Stimulated activated CD4-positive, alpha-beta T cell treated with anti-CD3 and anti-CD28 coated beads, Interleukin-2, amount 100 ng/mL, for 48 hours (primary cell): ENCODE measurements at places on chromosomes 1 and 21.

DNA sequence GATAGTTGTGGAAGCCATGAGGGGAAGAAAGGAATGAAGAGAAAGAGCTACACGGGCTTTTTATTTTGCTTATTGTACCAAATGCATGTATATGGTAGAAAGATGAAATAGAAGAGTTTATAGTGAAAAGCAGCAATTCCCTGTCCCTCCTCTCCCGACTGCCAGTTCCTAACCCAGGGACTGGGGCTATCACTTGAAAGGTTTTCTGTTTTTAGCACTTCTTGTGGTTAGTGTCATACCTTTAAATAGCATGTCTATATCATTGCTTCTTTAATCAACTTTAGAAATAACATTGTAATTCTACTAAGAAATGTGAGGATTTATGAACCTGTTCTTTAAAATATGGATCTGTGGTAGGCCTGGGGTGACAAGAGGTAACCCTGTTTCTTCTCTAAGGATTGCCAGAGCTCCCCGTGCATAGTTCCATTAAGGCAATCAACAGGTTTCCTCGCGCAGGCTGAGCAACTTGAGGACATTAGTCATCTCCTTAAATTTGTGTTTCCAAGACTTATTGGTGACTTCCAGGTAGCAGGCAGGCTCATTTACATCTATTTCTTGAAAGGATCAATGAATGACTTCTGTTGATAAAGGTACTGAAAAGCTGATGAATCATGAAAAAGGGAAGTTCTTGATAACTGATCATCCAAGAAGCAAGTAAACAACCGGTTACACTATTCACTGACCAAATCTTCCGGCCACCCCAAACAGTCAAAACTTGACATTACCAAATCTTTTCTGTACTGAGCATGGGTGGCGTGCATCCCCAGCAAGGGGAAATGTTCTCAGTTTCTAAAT lies 37.8 kb upstream of the S1PR1 start:
- peak; percentile 32 for DNase-seq

DNA sequence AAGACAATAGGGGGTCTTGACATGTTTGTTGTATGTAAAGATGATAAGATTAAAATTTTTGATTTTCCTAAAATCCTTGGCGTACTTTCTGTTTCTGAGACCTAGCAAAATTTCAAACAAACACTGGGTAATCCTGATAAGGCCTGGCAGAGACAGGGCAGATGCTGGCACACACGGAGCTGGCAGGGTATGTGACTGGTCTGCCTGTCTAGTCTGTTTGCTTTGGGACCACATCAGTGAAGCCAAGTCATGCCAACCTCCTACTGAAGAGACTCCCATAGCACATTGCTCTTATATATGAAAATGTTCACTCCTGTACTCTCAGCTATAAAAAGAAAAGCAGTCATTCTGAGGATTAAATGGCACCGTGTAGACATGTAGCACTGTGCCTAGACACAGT lies 14.1 kb downstream of the TOR3A start:
- no peak for DNase-seq

GRCh38 chr1:89538361-89538760 lies 13.7 kb downstream of the LRRC8B start:
- no peak for DNase-seq

DNA sequence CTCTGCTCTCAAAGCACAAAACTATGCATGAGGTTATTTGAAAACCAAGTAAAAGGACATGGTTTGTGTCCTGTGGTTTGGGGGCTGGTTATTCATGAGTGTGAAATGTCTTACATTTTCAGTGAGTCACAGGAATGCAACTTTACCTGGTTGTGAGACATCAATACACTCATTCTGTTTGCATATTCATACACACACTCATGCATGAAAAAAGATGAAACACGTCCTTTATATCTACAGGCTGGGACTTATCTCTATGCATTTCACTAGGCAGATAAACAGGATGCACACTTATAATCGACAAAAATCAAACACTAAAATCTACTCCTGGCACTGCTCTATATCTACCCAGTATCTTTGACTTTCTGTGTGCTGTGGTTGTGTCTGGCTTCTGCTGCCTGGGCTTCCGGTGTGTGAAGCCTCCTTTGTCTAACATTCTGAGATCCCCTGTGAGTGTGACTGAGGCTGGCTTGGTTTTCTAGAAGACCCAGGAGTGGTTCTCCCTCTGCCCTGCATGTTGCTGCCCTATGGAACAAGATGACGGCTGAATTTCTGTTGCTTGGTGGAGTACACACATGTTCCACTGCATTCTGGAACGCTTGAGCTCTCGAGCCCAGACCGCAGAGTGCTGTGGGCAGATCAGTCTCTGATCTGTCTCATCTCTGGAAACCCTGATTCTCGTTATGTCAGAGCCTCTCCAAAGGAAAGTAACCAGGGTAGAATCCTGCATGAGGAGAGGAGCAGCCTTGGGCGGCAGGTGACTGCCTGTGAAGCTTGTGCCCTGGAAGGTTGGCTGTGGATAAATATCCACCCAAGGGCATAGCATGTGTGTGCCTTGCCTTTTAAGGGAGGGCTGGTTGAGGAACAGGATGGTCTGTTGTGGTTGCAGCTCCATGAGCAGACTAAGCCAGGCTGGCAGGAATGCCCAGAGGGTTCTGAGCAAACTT lies 19.7 kb upstream of the FASLG start:
- DNase-seq, result peak; percentile 71

DNA sequence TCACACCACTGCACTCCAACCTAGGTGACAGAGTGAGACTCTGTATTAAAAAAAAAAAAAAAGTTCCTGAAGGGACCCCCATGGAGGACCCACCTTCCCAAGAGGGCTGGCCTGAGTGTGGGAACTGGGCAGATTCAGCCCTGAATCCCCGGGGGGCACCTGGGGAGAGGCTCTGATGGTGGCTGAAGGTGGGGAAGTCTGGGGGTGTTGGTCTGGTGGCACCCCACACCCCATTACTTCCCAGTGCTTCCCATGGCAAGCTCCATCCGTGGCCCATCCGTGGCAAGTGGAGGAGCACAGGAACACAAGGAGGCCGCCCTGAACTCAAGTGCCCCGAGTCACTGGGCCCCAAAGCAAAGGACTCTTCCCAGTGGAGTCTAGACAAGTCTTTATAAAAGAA lies 778 bp upstream of the TNFRSF25 start:
- no peak for DNase-seq

- no peak for DNase-seq
Measured at GRCh38 chr1:230102472-230102871, 35.4 kb downstream of the GALNT2 start.

GRCh38 chr1:222084996-222085395 lies 343.1 kb upstream of the DUSP10 start:
- DNase-seq, result no peak

GRCh38 chr1:31549809-31550620 lies 26.3 kb upstream of the TINAGL1 start:
- no peak for DNase-seq

DNA sequence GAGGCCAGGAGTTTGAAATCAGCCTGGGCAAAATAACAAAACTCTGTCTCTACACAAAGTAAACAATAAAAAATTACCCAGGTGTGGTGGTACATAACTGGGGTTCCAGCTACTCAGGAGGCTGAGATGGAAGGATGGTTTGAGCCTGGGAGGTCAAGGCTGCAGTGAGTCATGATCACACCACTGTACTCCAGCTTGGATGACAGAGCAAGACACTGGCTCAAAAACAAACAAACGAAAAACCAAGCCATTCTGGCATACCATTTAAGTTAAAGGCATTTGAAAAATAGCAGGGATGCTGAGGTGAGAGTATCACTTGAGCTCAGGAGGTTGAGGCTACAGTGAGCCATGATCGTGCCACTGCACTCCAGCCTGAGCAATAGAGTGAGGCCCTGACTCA lies 5.3 kb upstream of the ALDH9A1 start:
- DNase-seq, result no peak

DNA sequence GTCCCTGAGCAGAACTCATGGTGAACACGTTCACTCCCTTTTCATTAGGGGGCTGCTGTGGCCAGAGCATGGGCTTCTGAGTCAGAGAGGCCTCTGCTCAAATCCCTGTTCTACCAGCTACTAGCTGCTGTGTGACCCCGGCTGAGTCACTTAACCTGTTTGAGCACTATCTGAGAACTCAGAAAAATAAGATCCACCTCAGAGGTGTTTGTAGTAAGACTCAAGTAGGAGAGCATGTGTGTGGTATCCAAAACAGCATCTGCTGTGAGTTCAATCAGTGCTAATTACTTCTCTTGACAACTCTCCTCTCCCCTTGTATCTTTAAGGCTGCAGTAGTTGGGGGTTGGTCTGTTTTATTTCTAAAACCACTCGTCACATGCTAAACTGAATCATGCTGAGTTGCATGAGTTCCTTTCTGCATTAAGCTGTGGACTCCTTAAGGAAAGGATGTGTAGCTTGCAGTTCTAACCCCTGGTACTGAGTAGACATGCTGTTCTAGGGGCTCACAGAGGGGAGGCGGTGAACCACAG lies 39.7 kb upstream of the JUN start:
- DNase-seq, result no peak

- DNase-seq, result no peak
Measured at GRCh38 chr1:112522621-112523020, 13.9 kb downstream of the WNT2B start.

GRCh38 chr1:106921186-106921585 lies 135.3 kb upstream of the PRMT6 start:
- DNase-seq, result no peak

DNA sequence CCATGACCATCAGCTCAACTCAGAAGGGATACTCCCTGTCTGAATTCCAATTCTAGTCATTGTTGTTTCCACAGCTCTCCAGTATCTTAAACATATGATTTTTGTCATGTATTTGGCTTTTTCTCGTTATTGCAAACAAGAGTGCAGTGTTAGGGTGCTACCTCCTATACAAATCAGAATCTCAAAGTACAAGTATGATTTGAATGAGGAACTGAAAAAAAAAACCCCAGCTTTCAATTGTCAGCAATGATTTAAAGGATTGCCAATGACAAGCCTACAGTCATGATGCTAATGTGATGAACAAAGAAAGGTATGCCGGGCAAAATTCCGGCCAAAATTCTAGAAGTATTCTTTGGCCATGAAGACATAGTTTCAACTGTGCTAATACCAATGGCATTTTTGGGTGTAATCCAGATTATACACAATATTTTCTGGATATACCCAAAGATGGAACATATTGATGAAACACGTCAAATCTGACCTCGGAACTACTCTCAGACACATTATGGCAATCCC lies 14.9 kb downstream of the TMEM35B start:
- DNase-seq, result no peak

- DNase-seq, result no peak
Measured at GRCh38 chr1:30962609-30963508, 54.3 kb upstream of the SDC3 start.

GRCh38 chr1:169585181-169585580 lies 1.1 kb downstream of the F5 start:
- no peak for DNase-seq

- peak; percentile 7 for DNase-seq
Measured at GRCh38 chr1:99004861-99005442, at the start of gene PLPPR5. Gene PLPPR5 (minus strand): TSS chr1:99004861. CDS start chr1:99004671, 190 bp downstream.

- DNase-seq, result no peak
Measured at GRCh38 chr21:15037095-15037899, 27.5 kb downstream of the NRIP1 start.

DNA sequence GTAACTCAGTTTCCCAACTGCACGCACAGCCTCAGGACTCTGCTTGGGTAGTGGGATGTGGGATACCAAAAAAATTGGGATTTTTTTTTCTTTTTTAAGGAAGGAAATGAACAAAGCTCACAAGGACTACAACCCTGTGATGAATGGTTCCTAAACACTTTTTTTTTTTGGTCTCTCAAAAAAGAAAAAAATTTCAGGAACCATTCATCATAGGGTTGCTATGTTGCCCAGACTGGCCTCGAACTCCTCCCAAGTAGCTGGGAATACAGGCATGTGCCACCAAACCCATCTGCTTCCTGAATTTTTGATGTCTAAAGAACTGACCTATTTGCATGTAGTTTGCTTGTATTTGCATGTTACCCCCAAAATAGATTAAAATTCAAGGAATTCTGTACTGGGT lies 6.8 kb downstream of the MINDY1 start:
- DNase-seq, result no peak

DNA sequence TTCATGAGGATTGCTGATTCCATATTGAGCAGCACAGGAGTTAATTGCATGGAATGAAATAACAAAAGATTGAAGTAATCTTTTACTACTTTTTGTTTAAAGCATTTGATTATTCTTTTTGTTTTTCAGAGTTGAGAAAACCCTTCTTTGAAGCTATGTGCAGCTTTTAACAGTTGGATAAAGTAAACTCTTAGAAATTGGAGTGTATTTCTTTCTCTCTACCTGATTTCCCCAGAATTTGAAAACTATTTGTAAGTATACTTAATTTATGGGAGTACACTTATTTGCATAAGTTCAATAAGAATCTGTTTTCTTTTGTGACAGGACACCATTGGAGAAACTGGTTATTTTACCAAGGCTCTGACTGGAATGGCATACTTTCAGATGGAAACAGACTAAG lies 133.6 kb downstream of the TRIM33 start:
- DNase-seq, result no peak

DNA sequence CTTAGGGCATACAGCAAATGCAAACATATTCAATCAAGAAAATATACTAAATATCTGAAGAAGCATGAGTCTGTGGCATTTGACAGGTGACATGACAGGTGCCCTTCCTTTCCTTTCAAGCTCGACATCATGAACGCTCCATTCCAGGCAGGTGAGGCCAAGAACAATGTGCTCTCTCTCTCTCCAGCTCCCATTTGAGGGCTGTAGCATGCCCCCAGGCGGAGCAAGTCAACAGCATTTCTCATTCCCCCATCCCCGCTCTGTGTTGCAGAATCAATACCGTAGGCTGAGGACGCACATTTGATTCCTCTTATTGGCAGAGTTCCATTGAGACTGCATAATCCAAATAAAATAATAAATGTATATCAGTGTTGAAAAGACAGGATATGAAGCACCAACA lies 24.6 kb upstream of the PLPPR4 start:
- DNase-seq, result no peak

DNA sequence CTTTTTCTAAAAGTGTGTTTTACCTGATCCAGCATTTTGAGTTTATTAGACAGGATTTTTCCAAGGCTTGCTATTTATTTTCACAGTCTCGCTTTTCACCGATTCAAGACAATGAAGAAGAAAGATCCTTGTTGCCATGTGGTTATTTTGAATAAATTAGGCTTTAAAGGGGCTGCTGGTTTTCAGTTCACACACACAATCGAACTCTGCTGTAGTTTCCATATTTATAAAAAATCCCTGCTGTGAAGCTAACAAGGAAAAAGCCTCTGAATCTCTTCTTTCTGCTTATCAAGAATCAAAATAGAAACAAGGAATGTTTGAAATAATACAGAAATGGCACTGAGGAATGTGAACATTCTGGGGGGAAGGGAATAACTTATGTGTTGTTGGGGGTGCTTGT lies 102.5 kb upstream of the KAZN start:
- no peak for DNase-seq
